ENCODE measurements at places on chromosomes 7 and 10. TPM values are rescaled to one million over a fixed set of nuclear protein-coding genes. Genes with fewer than 3 reads are reported as not detected.

Gene TSPAN13
- total RNA-seq, result 70.3 TPM

Gene TMEM229A
- total RNA-seq, result 0.74 TPM

Gene TLX1
- total RNA-seq, result not detected

Gene PRPS1L1
- not detected for total RNA-seq

Gene CYCS
- 58.5 TPM for total RNA-seq

Gene OR6B1
- not detected for total RNA-seq

Gene FZD8
- 16.0 TPM for total RNA-seq

Gene CXCL12
- total RNA-seq, result 15.0 TPM

Gene FGFBP3
- total RNA-seq, result 22.1 TPM

Gene GPR146
- total RNA-seq, result 1.2 TPM

Gene CHST3
- 5.4 TPM for total RNA-seq

Gene MICU1
- 63.9 TPM for total RNA-seq

All from temporal lobe (tissue), 4 donors.